ENCODE measurements at places on chromosomes 5 and 9. TPM values are rescaled to one million over a fixed set of nuclear protein-coding genes. Genes with fewer than 3 reads are reported as not detected.

DNA sequence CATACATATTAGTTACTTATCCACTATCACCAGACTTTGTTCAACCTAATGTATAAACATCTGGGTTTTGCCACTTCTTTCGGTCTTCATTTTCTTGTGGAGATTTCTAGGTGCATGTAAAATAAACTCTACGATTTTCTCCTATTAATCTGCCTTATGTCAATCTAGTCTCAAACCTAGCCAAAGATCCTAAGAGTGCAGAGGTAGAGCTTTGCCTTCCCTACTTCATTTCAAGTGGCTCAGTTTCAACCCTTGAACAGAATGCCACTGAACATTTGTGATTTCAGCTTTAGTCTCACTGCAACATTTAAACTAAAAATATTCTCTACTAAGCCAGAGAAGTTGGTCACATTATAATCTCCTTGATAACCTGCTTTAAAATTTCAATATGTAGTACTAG is 94.0 kb downstream of the EDIL3 start:
- no peak for DNase-seq
- no peaks in the 10 kb centered on the region for H3K36me3 ChIP-seq
- no peaks in the 10 kb centered on the region for H3K4me1 ChIP-seq
- H3K4me3 ChIP-seq, result no peak overlapping the region
- no peak overlapping the region for H3K27ac ChIP-seq
- no peaks in the 10 kb centered on the region for H3K27me3 ChIP-seq

The PCDHB10 gene
- total RNA-seq, result 2.9 TPM

The ECM2 gene
- total RNA-seq, result 1.2 TPM

DNA sequence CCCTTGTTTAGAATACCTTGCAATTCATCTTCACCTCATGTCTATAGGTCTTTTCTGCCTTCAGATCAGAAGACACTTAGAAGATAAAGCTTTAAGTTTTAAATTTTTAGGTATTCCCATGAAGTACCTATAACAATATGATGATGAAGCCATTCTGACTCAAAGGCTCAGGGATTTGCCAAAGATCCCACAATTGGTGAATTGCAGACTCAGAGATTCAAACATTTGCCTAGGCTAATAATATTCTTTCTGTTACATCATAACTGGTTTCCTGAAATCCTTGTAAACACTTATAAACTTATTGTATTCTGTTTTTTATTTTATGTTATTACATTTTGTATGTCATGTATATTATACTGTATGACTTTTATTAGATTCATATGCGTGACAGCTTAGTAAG is 62.8 kb upstream of the ZFAND5 start:
- H3K27me3 ChIP-seq, result no peaks in the 10 kb centered on the region
- H3K4me1 ChIP-seq, result no peaks in the 10 kb centered on the region
- no peaks in the 10 kb centered on the region for H3K36me3 ChIP-seq
- no peak overlapping the region for H3K27ac ChIP-seq
- no peak for DNase-seq

GRCh38 chr5:133825631-133826289 is 142.7 kb downstream of the C5orf15 start:
- H3K27ac ChIP-seq, result no peak overlapping the region
- H3K36me3 ChIP-seq, result no peaks in the 10 kb centered on the region
- peaks cover 4% of the 10 kb centered on the region for H3K4me1 ChIP-seq
- no peak for DNase-seq
- H3K27me3 ChIP-seq, result no peaks in the 10 kb centered on the region
- no peak overlapping the region for H3K4me3 ChIP-seq

The INSYN2B gene
- not detected for total RNA-seq

- no peak overlapping the region for H3K27ac ChIP-seq
- no peaks in the 10 kb centered on the region for H3K36me3 ChIP-seq
- no peak overlapping the region for H3K4me3 ChIP-seq
- DNase-seq, result no peak
- H3K4me1 ChIP-seq, result no peaks in the 10 kb centered on the region
These were observed 2.9 kb downstream of the ARL14EPL start for GRCh38 chr5:116035123-116035522.

The LTC4S gene
- 5.7 TPM for total RNA-seq

DNA sequence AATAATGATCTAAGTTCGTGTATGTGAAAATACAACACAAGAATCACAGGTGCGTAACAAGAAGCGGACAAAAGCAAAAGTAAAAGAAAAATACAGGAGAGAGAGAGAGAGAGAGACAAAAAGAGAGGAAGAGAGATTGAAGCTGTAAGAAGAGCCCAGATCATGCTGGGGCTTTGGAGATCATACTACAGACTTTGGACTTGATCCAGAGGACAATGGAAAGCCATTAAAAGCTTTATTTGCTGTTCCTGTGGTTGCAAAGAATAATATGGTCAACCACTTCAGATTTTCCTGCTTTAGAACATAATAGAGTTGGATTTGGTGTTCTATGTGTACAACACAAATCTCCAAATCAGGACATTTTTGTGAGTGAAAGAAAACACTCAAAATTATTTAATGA is 561.4 kb downstream of the CAAP1 start:
- H3K4me3 ChIP-seq, result no peak overlapping the region
- H3K36me3 ChIP-seq, result no peaks in the 10 kb centered on the region
- no peaks in the 10 kb centered on the region for H3K27me3 ChIP-seq
- no peaks in the 10 kb centered on the region for H3K4me1 ChIP-seq

The NUTM2G gene
- total RNA-seq, result not detected

GRCh38 chr9:34741628-34742027 is 31.7 kb upstream of the CCL21 start:
- DNase-seq, result no peak
- no peaks in the 10 kb centered on the region for H3K4me1 ChIP-seq
- no peak overlapping the region for H3K27ac ChIP-seq
- H3K36me3 ChIP-seq, result no peaks in the 10 kb centered on the region
- H3K27me3 ChIP-seq, result no peaks in the 10 kb centered on the region

GRCh38 chr5:57174128-57174889 is 450 bp downstream of the GPBP1 start:
- H3K36me3 ChIP-seq, result peaks cover 28% of the 10 kb centered on the region
- DNase-seq, result no peak
- H3K27ac ChIP-seq, result peak overlapping the region; percentile 100
- H3K4me1 ChIP-seq, result no peaks in the 10 kb centered on the region

- no peak for DNase-seq
- no peaks in the 10 kb centered on the region for H3K27me3 ChIP-seq
- peaks cover 12% of the 10 kb centered on the region for H3K4me1 ChIP-seq
- no peaks in the 10 kb centered on the region for H3K36me3 ChIP-seq
- no peak overlapping the region for H3K4me3 ChIP-seq
- no peak overlapping the region for H3K27ac ChIP-seq
These were observed 133.0 kb upstream of the TUT7 start for GRCh38 chr9:86486891-86487837.

Measured in endodermal cell (in vitro differentiated cells).